ENCODE measurements at places on chromosomes 13 and 19.

GRCh38 chr19:33630880-33631608, 9.3 kb downstream of the CHST8 start:
- peak; percentile 52 for DNase-seq

DNA sequence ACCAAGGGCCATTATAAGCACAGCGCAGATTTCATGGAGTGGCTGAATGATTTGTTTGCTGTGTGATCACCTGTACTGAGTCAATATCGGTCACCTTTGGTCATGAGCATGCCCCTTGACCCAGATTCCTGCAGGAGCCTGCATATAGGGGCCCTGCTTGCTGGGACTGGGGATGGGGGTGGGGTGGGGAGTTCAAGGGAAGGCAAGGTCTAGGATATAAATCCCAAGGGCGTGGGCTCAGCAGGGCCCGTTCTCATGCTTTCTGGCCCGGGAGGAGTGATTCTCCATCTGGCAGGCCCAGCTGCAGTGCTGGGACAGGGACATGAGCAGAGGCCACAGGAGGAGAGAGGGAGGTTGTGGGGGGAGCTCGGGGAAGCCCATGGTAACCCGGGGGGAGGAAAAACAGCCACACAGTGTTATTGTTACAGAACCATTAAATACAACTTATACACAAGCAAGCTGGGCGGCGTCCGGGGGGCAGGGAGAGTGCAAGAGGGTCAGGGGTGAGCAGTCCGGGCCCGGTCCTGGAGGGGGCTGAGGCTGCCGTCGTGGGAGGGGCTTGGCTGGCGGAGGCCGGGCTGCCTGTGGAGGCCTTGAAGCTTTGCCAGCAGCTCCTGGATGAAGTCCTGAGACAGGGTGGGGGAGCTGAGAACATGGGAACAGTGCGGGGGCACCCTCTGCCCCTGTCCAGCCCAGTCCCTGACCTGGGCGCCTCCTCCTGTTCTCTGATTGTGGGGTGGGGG, 5.2 kb downstream of the PPP1R14A start:
- DNase-seq: no peak

GRCh38 chr13:114115191-114115671, 17.2 kb downstream of the RASA3 start:
- DNase-seq: no peak

DNA sequence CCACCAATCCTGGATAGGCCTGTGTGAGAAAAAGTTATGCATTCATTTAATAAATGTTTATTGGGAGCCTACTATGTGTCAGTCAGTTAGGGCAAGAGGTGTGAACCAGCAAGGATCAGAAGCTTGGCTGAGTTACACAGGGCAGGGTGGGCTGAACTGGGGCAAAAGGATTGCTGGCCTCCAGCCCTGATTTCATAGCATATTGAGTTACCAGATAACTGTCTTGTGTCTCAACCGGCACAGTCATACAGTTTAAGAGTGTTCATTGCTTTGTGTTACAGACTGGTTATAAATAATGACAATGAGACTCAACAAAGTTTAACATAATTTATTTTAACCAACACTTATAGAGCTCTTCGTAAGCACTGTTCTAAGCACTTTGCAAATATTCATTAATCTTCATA, 253.8 kb downstream of the DLEU7 start:
- DNase-seq: no peak

- DNase-seq: no peak
These were observed 24.6 kb downstream of the XPO4 start for GRCh38 chr13:20877902-20878301.

- DNase-seq: no peak
These were observed 7.5 kb upstream of the SBNO2 start for GRCh38 chr19:1181606-1182005.

DNA sequence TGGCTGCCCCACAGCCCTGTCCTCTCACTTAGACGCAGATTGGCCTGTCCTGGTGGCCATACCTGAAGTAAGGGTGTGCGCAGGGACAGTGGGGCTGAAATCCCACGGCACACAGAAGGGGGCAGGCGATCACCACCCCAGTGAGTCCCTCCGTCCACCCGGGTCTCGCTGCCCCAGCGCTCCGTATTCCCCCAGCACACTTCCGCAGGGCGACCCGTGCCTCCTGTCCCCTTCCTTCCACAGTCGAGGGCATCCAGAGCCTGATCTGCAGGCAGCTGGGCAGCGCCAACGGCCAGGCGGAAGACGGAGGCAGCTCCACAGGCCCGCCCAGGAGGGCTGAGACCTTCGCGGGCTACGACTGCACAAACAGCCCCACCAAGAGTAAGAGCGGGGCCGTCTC, 25.3 kb downstream of the PEX11G start:
- no peak for DNase-seq

Data from vagina (tissue), 2 donors.